Skeletal muscle cell (primary cell): ENCODE measurements at places on chromosomes 6 and 20.

- no peak for DNase-seq
Observed at GRCh38 chr6:158622545-158623190, 21.9 kb downstream of the DYNLT1 start.

GRCh38 chr6:79193971-79194370 lies 40.5 kb downstream of the HMGN3 start:
- no peak for DNase-seq

GRCh38 chr20:10653599-10654249 lies 20.1 kb downstream of the JAG1 start:
- DNase-seq = peak; percentile 75

DNA sequence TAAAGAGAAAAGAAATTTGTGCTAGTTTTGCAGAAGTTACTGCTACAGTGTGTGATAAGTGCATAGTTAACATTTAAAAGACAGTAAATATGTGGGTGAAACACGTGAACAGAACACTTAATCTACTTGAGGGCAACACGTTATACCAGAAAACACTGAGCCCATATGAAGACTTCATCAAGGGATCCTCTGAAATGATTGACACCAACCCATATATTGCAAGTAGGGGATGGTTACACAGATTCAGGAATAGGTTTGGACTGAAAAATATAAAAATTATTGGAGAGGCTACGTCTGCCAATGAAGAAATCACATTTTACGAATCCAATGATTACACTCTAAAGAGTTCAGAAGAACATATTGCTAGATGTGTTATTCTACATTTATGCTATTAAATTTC lies 185.6 kb downstream of the GPX5 start:
- no peak for DNase-seq

DNA sequence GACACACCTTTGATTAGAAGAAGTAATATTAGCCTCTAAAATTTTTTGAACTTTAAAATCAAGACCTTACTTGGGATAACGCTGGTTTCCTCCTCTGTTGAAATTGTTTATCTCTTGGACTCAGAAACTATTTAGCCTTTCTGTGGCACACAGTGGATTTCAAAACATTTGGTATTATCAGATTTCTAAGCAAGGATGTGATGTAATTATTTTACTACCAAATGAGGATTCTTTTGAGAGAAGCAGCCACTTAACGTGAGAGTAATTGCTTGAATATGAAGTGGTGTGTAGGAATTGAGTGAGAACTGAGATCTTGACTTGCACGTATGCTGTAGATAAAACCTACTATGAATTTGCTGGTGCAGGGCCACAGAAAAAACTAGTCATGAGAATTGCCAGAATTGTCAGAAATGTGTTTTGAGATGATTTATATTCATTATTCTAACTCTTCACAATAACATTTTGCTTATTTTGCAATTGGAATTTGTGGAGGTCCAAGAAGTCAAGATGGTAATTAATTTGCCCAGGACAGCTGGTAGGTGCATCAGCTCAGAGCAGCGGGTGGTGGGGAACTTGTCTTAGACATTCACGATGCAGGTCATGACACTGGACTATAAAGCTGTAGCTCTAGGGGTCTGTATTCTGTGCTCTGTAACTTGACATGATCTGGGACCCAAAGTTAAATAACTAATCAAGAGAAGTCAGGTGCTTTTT lies 53.4 kb downstream of the AKAP12 start:
- DNase-seq = no peak

- no peak for DNase-seq
Observed at GRCh38 chr6:1255636-1256365, 56.1 kb upstream of the FOXQ1 start.

GRCh38 chr6:136549300-136550044 lies 750 bp downstream of the MAP7 start:
- DNase-seq = no peak

- DNase-seq = no peak
Observed at GRCh38 chr20:12093057-12093796, 175.5 kb downstream of the BTBD3 start.

DNA sequence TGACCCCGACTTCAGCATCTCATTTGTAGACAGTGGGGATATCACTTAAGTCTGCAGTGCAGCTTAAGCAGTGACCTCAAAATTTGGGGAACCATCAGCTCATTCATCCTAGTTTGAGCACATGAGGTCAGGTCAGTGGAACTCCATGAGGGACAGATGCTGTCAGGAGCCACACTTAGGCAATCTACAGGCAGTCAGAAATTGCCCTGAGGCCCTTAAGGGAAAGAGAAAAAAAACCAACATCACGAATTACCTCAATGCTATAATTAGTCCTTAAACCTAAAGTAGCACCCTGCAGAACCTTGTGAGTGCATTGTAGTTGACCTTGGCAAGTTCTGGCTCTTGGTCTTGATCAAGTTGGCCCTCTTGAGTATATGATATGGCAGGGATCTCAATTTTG lies 21.1 kb downstream of the TMEM74B start:
- DNase-seq = no peak

DNA sequence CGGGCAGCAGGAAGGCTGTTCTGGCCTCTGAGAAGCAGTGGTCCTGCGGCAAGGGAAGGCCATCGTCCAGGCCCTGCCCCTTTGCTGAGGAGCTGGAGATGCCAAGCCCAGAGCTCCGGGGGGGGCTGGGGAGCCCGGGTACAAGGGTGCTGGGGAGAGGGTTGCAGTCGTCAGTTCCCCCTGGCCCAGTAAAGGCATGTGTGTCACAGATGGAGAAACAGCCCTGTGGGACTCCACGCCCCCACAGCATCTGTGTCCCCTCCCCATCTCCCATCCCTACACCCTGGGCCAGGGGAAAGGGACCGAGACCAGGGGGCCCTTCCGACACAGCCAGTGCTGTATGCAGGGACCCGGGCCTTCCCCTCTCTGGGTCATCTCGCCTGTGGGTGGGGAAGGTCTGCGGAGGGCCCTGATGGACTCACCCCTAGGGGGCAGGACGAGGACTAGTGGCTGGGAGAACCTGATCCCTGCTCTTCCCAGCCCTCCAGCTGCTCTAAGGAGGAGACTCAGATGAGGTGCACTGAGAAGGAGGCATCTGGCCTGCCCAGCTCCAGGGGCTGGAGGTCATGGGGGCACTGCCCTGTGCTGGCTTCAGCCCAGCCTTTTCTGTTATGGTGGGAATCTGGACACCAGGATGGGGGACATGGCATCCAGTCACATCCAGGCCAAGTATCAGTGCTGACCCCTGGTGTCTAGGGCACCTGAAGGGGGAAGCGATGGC lies 609 bp downstream of the MYL9 start:
- peak; percentile 5 for DNase-seq

- DNase-seq = no peak
Observed at GRCh38 chr20:47220161-47220582, 136.3 kb downstream of the ZMYND8 start.

GRCh38 chr6:31400467-31401289 lies 2.7 kb upstream of the MICA start:
- no peak for DNase-seq

- DNase-seq = no peak
Observed at GRCh38 chr20:4060064-4060795, 44.9 kb upstream of the RNF24 start.

- no peak for DNase-seq
Observed at GRCh38 chr6:16568128-16568527, 193.1 kb downstream of the ATXN1 start.

DNA sequence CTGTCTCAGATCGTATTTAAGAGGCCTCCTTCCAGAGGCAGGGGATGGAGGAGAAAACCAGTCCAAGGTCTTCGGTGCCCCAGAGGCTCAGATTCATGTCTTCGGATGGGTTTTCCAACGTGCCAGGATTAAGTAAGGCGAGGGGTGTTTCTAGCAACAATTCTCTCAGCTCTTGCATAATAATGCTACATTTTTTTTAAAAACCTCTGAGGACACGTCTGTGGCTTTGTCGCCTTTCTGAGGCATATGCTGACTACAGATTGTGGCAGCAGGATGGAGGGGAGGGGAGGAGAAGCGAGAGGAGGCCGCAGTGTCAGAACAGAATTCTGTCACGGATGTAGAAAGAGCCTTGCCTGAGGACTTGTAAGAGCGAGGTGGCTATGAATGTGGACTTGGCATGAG lies 17.7 kb upstream of the CCDC167 start:
- no peak for DNase-seq

GRCh38 chr20:1383623-1384404 lies 9.0 kb downstream of the FKBP1A start:
- no peak for DNase-seq

- no peak for DNase-seq
Observed at GRCh38 chr6:107186047-107186446, 70.7 kb upstream of the BEND3 start.

GRCh38 chr6:29763491-29764289 lies 40.5 kb downstream of the HLA-F start:
- DNase-seq = peak; percentile 57

GRCh38 chr6:53112871-53113270 lies 35.8 kb downstream of the GCM1 start:
- DNase-seq = no peak

- DNase-seq = no peak
Observed at GRCh38 chr6:169022079-169022478, 231.6 kb downstream of the THBS2 start.

- DNase-seq = no peak
Observed at GRCh38 chr20:24662322-24662721, 192.9 kb downstream of the SYNDIG1 start.

- no peak for DNase-seq
Observed at GRCh38 chr6:31579119-31579505, 3.1 kb downstream of the LTB start.

DNA sequence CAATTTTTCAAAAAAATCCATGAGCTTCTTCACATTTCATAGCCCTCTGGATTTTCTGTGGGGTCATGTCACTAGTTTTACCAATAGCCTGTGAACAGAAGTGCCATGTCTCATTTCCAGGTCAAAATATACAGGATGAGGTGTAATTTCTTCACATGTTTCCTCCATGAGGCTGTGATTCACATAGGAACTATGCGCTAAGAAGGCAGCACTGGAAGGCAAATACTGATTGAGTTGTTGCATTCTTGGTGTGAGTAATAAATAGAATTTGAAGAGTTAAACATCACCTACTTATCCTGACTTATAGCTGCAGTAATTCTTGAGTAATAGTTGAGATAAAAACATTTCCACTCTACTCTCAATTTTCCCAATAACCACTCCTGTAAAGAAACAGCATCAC lies 442.3 kb downstream of the HAO1 start:
- peak; percentile 67 for DNase-seq

GRCh38 chr6:110415086-110415916 lies at the start of gene DDO:
Gene DDO (minus strand): TSS chr6:110415575. CDS start chr6:110413462, 2,113 bp downstream.
- DNase-seq = no peak

DNA sequence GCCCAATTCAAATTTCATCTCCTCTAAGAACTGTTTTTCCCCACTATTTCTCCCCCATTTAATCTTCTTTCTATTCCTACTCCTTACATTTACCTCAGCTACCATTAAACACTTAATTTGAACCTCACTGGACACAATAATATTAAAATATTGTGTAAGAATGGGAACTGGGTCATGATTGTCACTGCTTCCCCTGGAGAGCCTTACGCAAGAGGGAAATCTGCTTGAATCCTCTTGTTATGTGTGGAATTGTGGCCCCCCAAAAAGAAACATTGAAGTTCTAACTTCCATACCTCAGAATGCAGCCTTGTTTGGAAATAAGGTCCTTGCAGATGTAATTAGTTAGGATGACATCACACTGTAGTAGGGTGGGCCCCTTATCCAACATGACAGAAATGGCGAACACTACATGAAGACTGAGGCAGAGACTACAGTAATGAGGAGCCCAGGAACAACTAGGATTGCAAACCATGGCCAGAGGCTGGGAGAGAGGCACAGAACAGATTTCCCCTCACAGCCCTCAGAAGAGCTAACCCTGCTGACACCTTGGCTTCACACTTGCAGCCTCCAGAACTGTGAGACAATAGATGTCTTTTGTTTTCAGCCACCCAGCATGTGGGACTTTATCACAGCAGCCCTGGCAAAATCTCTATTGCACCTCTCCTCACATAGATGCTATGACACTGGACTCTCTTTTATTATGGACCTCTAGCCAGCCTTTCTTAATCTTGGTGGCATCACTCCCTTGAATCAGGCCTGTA lies 29.9 kb downstream of the HIVEP2 start:
- no peak for DNase-seq

- DNase-seq = no peak
Observed at GRCh38 chr6:12814015-12814414, 97.4 kb downstream of the PHACTR1 start.

- DNase-seq = no peak
Observed at GRCh38 chr20:48657426-48658197, 170.2 kb downstream of the PREX1 start.

- DNase-seq = peak; percentile 55
Observed at GRCh38 chr6:169253337-169254238, at the start of gene THBS2. Gene THBS2 (minus strand): TSS chr6:169253846. CDS start chr6:169250784, 3,062 bp downstream.

DNA sequence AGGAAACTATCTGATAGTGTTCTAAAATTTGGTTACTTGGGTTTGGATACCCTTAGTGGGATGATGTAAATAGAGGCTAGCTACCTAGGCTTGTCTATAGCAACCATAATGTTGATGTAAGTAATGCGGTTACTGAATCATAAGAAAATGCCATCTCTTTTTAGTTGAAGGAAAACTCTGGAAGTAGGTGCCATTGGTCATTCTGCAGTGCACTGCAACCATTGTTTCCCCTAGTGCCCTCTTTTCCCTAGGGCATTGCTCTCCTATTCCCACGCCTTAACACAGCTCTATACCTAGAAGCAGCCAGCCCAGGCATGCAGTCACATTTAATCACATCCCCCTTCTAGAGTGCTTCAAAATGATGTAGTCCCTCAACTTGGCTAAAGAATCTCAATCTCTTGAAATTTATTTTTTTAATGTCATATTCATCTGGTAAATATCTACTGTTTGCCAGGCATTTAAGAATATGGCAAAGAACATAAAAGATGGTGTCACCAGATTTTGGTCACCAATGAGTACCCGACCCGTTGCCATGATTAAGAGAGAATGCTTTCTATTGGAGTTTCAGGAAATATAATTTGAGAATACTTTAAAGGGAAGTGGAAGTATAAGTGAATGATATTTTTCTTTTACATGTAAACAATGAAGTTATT lies 10.4 kb downstream of the LOC128125822 start:
- no peak for DNase-seq

GRCh38 chr20:32877507-32877906 lies 18.8 kb downstream of the EFCAB8 start:
- DNase-seq = peak; percentile 38

GRCh38 chr6:77457720-77458349 lies 5.5 kb downstream of the HTR1B start:
- DNase-seq = peak; percentile 89

GRCh38 chr6:81023007-81023582 lies 729.4 kb downstream of the TENT5A start:
- no peak for DNase-seq
